ENCODE measurements at places on chromosomes 7 and 10.

GRCh38 chr10:20962165-20962564 lies 65.1 kb upstream of the NEBL start:
- DNase-seq, result no peak

- no peak for DNase-seq
These were observed 255.8 kb downstream of the ABCA13 start for GRCh38 chr7:48426966-48427555.

DNA sequence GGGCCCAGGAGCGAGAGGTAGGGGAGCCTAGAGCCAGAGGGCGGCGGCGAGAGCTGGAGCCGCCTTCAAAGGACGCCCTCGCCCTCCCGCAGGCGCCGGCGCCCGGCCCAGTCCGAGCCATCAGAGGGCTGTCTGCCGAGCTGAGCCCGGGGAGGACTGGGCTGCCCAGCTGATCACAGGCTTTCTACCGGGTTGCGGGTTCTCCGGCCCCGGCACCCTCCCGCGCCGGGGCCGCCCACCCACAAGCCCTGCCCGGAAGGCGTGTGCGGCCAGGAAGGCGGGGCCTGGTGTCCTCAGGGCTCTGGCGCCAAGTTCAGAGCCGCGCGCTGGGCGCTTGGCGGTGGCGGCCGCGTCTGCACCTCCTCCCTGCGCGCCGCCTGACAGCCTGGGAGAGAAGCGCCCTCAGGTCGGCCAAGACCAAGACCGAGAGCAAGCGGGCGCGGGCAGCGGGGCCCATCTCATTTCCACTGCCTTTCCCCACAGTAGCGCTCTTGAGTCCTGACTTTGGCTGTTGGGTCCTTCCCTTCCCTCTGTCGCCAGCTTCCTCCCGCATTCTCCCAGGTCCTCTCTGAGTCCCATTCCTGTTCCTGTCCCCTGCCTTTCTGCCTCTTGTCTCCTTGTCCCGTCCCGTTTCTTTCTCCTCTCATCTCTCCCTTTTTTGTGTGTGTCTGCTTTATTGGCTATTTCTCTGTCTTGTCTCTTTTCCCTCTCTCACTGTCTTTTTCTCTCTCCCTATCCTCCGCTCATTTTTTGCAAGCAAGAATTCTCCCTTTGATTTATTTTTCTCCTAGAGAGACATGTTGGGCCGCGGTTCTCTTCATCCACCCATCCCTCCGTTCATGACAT lies 60.6 kb upstream of the MSMB start:
- DNase-seq, result peak; percentile 60

DNA sequence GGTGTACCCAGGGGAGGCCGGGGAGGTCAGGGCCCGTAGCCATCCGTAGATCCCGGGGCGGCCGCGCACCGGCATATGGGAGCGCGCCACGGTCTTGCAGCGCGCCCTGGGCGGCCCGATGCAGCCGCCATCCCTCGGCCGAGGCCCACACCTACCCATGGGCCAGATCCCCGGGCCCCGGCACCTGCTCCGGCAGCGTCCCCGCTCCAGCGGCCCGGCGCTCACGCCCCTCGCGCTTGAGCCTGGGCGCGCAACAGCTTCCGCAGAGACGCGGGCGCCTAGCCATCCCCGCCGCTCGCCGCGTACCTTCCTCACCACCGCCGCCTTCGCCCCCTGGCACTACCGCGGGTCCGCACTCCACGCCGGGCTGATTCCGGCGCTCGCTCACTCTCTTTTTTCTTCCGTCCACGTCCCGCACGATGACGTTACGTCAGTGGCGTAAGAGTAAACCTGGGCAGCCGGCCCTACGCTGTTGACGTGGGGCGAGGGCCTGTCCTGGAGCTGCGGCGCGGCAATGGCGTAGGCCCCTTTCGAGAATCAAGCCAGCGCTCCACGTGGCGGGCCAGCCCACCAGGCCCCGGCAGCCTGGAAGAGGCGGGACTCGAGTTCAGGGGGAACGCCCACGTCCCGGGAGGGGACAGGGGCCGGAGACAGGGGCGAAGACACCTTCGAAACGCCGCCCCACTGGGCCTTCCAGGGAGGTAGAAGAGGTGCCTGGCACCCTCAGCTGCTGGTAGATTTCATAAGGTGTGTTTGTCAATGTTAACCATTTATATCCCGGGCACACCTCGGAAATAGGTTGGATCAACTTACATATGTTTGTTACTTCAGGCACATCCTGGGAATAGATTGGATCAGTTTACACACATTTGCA lies at the start of gene ALDH18A1:
TSS of gene ALDH18A1 (minus strand) at position 421 of the 874 bp plus-strand sequence. CDS start 3,334 bp downstream, outside the sequence.
- peak; percentile 94 for DNase-seq

- no peak for DNase-seq
These were observed 897.8 kb downstream of the CNTNAP2 start for GRCh38 chr7:147014286-147014955.

DNA sequence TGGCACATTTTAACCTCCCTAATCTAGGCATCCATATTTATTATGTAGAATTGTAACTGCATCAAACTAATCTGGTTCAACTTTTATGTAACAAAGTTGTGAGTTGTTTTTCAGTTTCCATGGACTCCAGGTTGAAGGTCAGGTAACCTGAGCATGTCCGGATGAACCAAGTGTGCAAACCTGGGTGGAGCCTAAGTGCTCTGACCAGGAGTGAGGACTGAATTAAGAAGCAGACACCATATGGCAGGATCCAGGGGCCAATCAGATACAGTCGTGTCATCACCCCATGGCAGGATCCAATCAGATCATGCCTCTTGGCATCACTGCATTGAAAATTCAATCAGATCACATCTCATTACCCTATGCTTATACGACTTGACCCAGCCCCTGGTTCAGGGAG lies 41.2 kb upstream of the PHYHIPL start:
- no peak for DNase-seq

DNA sequence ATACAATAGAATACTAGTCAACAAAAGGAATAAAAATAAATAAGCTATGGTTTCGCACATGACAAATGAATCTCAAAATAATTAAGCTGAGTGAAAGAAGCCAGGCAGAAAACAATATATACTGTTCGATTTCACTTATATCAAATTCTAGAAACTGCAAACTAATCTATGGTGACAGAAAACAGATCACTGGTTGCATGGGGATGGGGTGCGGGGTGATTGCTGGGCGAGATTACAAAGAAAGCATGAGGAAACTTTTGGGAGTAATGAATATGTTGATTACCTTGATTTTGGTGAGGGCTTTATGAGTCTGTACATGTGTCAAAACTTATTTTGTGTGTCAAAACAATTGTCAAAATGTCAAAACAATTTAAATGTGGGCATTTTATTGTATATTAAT lies 135.6 kb downstream of the GPR85 start:
- no peak for DNase-seq

DNA sequence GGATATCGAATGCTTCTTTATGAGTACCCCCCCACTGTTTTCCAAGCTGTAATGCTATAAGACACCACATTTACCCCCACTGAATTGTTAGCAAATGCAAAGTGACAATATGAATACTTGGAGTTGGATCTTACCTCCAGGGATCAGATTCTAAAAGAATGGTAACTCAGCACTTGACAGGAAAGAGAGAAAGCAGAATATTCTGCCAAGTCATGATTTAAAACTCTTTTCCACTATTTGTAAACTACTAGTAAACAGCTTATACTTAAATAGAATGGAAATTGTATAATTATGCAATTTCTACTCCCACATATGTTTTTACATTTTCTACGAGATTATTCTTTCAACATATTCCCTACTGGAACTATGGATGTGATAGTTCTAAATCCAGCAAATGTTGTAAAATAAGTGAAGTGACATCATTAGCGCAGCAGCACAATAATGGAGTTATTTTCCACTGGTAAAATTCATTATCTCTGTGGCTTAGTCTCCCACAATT lies 56.0 kb upstream of the TFEC start:
- no peak for DNase-seq

- DNase-seq, result peak; percentile 76
These were observed at the start of gene SCD for GRCh38 chr10:100346765-100347567. SCD (plus strand) TSS chr10:100347233; CDS start chr10:100347505, 272 bp downstream.
